ENCODE measurements at places on chromosomes 6 and 20.
A peak's percentile ranks its signal among the peaks of the same experiment; 100 is the strongest.

GRCh38 chr6:164230259-164230658 lies 815.7 kb downstream of the QKI start:
- no peak for DNase-seq

GRCh38 chr6:44292661-44293365 lies 20.3 kb downstream of the AARS2 start:
- DNase-seq, result no peak

DNA sequence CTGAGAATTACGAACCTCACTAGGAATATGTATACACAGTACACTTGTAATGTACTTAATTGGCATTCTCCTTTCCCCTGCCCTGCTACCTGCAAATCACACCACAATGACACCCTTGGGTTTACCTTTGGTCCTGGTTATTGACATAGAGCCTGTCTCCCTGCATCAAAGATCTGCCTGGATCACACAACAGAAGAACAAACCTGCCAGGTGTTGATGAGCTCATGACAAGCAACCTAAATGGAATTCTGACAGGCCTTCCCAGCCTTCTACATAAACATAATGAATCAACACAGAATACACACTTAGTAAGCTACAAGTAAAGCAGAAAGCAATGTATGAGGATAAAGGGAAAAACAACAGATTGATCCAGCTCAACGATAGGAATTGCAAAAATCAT lies 95.6 kb downstream of the HDGFL1 start:
- no peak for DNase-seq

- no peak for DNase-seq
Measured at GRCh38 chr6:13988908-13989307, 64.2 kb downstream of the RNF182 start.

GRCh38 chr6:31639449-31639861 lies 13.0 kb downstream of the BAG6 start:
- DNase-seq, result no peak

DNA sequence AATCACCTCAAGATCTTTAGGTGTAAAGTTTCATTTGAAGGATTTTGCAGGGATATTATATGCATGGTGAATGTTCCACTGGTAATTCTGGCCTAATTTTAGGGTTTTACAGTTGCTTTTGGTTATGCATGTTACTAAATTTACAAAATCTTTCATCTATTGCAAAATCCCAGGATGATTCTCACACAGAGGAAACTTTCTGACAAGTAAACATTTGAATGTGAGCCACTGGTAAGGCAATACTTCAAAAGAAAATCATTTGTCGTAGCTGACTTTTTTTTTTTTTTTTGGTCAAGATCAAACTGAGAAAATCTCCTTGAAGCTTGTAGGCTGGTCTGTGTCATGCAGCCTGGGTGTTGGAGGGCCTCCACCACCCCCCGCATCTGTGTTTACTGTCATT lies 141.9 kb upstream of the EXOC2 start:
- no peak for DNase-seq

DNA sequence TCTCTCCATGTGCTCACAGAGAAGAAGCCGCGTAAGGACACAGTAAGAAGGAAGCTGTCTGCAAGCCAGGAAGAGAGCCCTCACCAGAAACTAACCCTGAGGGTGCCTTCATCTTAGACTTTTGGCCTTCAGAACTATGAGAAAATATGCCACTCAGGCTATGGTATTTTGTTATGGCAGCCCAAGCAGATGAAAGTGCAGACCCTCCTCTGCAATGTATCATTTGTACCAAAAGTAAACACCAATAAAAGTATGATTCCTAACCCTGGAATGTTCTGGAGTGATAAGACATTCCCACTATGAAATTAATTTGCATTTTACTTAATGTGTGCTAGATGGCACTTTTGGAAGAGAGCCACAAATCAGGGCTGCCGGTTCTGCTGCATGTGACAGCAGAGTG lies 594.3 kb downstream of the UTRN start:
- DNase-seq, result no peak

GRCh38 chr20:46311039-46311650 lies 2.8 kb upstream of the CDH22 start:
- no peak for DNase-seq

DNA sequence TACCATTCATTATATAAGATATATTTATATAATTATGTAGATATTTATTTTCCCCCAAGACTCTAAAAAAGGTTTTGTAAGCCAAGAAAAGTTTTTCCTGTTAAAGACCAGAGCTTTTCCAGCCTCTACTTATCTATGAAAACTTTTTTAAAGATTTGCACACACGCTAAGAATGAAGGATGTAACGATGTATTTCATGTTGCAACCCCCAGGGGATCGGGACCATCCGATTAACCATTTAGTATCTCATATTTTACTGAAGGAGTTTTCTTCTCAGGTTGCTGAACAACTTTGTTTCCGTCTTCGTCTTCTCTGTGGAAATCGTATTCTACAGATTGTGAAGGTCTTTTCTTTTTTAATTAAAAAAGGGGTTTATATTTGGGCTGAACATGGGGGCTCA lies 70.0 kb upstream of the SASH1 start:
- no peak for DNase-seq

- no peak for DNase-seq
Measured at GRCh38 chr6:53031281-53031680, 33.9 kb upstream of the FBXO9 start.

DNA sequence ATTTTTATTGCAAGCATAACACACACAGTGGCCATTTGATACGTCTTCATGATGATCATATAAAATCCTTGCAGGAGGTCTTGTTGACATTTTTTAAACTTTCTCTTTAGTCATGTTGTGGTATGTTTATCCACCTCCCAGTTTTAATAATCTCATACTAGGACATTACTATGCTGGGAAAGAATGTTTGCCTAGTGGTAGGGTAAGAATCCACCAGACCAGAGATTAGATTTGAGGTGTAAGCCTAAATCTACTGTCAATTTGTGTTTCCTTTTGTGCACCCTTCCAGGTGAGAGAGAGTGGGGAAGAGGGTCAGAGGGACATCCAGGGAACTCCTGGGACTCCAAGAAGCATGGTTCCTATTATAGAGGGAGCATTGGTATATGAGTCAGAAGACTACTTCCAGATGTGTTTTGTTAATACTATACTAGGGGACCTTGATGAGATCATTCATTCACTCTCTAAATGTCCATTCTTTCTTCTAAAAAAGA lies 298.3 kb upstream of the SASH1 start:
- no peak for DNase-seq

DNA sequence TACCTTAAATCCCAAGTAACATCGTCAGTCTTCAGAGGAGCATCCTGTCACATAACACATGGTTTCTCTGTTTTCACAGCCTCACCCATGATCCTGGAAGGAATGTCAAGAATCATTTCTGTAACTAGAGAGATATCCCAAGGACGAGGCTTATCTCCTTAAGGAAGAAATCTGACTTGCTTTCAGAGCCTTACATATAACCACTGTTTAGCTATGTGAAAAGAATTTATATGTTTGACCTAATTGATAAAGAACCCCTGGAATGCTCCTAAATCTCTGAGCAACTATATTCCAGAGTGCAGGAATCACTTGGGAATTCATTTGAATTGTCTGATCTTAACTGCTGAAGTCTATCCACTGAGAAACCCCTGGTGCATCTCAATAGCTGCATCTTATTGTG lies 243.1 kb downstream of the ALDH8A1 start:
- DNase-seq, result no peak

- DNase-seq, result peak; percentile 80
Measured at GRCh38 chr6:3165631-3166534, 8.5 kb upstream of the TUBB2A start.

DNA sequence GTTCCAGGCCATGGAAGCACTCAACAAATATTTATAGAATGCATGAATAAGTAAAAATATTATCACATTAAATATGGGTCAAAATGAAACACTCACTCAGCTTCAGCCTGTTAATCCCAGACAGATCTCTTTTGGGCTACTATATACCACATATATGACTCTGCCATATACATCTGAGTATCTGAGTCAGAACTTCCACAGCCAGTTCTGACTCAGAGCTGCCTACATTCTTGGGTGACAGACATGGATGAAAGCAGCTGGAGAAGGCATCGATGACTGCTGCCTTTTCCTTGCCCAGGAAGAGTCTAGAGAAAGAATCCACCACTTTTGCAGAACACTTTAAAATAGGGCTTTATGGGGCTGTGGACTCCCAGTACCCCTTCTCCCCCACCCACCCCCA lies 11.5 kb upstream of the PDYN start:
- DNase-seq, result no peak

DNA sequence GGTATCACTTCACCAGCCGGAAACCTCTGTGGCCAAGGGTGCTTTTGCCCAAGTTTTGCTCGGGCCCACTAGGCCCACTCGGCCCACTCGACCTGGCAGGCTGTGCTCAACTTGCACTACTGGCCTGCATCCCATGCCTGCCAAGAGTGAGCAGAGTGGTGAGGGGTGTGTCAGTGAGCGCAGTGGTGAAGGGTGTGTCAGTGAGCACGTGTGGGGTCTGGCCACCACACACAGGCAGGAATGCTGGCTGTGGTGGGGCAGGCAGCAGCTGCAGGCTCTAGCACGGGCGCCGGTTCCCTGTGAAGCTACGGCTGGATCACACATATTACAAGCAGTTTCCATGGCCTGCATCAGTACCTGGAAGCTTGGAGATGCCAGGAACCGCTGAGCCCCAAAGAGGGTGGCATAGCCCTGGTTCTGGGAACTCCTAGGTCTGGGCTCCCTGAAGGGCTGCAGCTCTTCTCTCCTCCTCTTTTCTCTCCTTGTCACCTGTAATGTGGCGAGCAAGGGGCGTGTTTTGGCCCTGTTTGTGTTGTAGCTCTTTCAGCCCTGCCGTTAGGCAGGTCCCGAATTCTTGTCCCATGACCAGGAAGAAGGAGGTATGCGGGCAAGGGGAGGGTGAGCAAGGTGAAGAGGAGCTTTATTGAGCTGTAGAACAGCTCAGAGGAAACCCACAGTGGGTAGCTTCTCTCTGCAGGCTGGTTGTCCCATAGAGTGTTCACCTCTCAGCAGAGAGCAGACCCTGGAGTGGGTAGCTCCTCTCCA lies 51.0 kb upstream of the CLDN20 start:
- no peak for DNase-seq

DNA sequence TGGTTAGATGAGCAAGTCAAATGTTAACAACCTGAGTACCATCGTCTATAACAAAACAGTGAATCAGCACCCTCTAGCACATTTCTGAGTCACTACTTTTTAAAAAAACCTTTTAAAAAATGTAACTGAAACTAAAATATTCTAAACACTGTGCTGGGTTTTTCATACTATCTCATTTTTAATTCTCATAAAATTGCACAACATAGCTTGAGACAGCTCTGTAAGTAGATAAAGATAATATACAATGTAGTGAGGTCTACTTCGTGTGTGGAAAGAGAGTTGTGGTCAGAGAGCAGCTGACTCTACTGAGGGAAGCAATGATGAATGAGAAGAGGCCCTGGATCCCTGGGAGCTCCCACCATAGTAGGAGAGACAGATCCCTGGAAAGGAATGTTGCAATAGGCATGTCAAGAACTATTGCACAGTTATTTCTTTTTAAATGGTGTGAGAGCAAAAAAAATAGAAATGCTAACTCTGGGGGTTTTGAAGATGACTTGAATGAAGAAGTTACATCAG lies 13.6 kb upstream of the CALHM6 start:
- DNase-seq, result no peak

GRCh38 chr20:24495266-24495665 lies 25.8 kb downstream of the SYNDIG1 start:
- no peak for DNase-seq

- DNase-seq, result no peak
Measured at GRCh38 chr6:38173909-38174308, 354.4 kb downstream of the ZFAND3 start.

DNA sequence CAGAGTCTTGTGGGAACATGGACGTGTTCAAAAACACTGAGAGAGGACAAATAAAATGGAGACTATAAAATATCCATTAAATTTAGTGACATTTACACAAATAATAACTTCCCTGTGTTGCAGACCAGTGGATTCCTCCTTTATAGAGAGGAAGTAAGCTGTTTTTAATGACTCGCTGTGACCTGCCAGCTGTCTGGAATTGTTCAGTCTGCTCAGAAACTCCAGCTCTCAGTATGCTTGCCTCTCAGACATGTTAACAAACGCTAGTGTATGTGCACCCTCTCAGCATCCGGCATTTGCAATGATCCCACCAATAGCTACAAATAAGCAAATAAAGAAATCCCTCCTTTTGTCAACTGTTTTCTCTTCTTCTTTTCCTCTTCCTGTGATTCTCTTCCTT lies 158.0 kb upstream of the TCF21 start:
- DNase-seq, result no peak

GRCh38 chr6:108594640-108595039 lies 33.9 kb downstream of the FOXO3 start:
- DNase-seq, result no peak

- no peak for DNase-seq
Measured at GRCh38 chr20:48202334-48203113, 417.2 kb upstream of the SULF2 start.

GRCh38 chr6:99185525-99185924 lies 163.9 kb downstream of the FAXC start:
- no peak for DNase-seq

- DNase-seq, result no peak
Measured at GRCh38 chr20:13930281-13930680, 60.1 kb downstream of the SEL1L2 start.

GRCh38 chr6:135555550-135555949 lies 58.0 kb upstream of the AHI1 start:
- DNase-seq, result no peak

DNA sequence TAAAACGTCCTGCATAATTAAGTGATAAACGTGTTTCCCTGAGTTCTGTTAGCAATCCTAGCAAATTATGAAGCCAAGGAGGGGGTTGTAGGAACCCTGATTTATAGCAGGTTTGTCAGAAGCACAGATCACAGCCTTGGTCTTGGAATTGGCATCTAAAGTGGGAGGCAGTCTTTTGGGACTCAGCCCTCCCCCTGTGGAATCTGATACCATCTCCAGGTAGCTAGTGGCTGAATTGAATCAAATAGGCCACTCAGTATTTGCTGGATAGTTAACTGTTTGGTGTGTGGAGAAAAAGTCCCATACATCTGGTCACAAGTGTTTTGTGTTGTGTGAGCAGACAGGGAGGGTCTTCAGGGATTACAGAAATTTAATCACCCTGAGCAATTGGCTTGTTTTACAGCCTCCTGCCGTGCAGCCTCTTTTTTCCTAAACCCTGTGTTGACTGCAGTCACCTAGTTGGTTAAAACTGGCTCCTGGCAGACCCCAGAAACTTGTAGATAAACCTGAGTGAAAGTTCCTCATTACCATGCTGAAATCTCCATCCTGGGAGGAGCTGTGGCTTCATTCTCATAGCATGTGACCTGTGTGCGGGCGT lies 19.0 kb upstream of the KIFC1 start:
- no peak for DNase-seq

DNA sequence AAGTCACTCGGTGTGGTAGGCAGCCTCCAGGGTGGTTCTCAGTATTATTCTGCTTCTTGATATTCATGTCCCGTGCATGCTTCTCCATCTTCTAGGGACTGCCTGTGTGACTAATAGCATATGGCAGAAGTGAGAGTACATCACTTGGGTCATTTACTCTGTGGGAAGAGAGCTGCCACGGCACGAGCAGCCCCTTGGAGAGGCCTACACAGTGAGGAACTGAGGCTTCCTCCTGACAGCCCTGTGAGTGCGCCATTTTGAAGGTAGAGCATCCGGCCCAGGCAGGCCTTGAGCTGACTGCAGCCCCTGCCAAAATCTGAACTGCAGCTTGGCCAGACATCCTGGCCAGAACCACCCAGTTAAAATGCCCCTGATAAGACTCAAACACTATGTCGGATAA lies 17.3 kb upstream of the MCUR1 start:
- no peak for DNase-seq
